ENCODE measurements at places on chromosomes 1 and 21. TPM values are rescaled to one million over a fixed set of nuclear protein-coding genes. Genes with fewer than 3 reads are reported as not detected.

GRCh38 chr1:172203135-172203823, 217.2 kb upstream of the C1orf105 start:
- ATAC-seq: no peak

Gene ASAP3
- 21.3 TPM for total RNA-seq

- no peak for ATAC-seq
Observed at GRCh38 chr1:168520052-168520751, 23.6 kb downstream of the XCL2 start.

DNA sequence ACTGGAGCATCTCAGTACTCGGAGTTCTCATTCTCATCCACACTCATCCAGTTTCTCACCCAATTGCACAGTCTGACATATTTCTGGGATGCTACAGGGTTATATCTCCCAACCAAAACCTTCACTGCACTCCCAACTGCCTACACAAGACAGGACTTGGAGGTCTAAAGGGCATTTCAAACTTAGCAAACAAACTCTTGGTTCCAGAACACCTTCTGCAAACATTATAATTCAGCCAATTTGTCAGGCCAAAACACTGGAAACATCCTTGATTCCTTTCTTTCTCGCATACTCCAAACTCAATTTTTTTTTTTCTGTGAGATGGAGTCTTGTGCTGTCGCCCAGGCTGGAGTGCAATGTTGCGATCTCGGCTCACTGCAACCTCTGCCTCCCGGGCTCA, 7.9 kb downstream of the SLAMF1 start:
- ATAC-seq: no peak

DNA sequence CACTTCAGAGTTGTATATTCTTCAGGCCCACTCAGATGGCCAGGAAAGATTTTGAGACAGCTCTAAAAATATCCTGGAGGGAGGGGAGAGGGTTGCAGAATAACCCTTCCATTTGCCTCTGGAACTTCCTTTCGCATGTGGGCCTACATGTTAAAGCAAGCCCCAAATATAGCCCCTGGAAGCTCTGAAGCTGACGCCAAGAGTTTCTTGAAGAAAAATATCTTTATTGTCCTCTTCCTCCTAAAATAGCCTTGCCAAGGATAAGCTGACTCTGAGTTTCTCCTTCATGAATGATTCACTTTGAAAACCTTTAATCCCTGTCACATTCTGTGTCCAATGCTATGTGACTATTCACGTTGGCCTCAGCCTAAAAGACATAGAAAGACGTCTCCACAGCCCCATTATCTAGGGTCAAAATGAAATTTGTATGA, 6.4 kb downstream of the C1orf116 start:
- peak; percentile 31 for ATAC-seq

Gene DMBX1
- total RNA-seq: not detected

Gene VANGL2
- total RNA-seq: 0.62 TPM

- ATAC-seq: no peak
Observed at GRCh38 chr1:173714441-173714758, 381 bp upstream of the KLHL20 start.

All from gastroesophageal sphincter (tissue), 4 donors.